Spleen (tissue), 13 donors: ENCODE measurements at places on chromosomes 13 and 19.

DNA sequence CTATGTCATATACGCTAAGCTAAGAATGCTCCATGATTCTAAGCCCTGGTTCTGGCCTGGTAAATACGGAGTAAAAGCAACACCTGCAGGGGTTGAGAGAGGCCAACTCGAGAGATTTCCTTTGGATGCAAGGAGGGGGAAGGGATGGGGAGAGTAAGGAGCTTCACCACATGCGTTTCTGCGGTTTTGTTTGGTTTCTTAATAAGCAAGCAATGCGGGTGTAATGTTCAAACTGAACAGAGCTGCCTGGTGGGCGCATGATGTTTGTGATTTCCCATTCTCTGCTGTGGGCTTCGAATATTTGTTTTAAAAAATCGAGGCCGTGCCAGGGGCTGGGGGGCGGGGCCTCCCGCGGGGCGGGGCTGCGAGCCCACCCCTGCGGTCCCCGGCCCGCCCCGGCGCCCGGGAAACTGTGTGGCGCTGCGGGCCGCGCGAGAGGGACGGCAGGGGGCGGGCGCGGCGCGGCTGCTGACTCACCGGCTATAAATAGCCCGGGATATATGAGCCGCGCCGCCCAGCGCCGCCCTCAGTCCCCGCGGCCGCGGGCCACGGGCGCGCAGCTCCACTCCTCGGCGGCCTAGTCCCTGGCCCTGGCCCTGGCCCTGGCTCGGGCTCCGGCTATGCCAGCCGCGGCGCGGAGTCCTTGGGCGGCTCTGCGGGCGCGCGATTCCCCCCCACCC is 5.1 kb downstream of the BBC3 start:
- DNase-seq = peak; percentile 96

- no peak for DNase-seq
Measured at GRCh38 chr13:99969919-99970650, 1.5 kb downstream of the ZIC5 start.

- no peak for DNase-seq
Measured at GRCh38 chr13:89627996-89628395, 1719.5 kb upstream of the MIR17HG start.

DNA sequence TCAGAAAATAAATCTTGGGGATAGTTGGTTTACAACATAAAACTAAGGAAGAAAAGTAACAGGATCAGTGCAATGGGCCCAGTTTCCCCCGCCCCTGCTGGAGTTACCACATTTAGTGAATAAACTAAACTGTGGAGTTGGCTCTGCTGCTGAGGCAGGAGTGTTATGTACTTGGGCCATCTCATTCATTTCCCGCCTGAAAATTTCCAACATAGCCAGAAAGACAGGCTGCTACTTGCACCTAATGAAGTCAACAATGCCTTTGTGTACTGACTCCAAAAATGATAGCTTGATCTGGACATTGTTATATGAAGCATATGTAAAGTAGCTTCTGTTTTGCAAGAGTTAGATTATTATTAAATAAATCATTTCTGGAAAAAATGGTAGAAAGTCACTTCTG is 7.9 kb upstream of the RNASEH2B start:
- no peak for DNase-seq

DNA sequence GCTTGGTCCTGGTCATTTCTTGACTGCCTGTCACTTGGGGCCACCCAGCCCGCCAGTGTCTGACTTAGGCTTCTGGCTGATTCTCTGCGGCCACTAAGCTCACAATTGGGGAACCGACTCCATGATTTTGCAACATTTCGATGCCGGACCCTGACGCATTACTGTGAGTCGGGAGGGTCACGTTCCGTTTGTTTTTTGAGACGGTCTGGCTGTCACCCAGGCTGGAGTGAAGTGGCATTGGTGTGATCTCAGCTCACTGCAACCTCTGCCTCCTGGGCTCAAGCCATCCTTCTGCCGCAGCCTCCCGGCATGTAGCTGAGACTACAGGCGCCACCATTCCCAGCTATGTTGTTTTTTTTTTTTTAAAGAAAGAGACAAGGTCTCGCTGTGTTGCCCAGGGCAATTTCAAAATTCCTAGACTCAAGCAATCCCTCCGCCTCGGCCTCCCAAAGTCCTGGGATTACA is 3.2 kb upstream of the ADAT3 start:
- DNase-seq = no peak

DNA sequence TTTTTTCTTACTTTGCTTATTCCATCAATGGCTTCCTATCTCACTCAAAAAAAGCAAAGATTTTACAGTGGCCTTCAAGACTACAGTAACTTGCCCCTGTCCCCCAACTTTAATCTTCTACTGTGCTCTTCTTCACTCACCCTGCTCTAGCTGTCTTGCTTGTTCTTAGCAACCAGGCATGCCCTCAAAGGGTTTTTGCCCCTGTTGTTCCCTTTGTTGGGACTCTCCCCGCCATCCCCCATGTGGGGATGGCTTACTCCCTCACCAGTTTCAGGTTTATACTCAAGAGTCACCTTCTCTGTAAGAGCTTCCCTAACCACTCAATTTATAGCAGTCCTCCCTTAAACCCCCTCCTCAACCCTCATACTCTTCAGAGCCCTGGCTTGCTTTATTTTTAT is 5.4 kb downstream of the MTMR6 start:
- no peak for DNase-seq

DNA sequence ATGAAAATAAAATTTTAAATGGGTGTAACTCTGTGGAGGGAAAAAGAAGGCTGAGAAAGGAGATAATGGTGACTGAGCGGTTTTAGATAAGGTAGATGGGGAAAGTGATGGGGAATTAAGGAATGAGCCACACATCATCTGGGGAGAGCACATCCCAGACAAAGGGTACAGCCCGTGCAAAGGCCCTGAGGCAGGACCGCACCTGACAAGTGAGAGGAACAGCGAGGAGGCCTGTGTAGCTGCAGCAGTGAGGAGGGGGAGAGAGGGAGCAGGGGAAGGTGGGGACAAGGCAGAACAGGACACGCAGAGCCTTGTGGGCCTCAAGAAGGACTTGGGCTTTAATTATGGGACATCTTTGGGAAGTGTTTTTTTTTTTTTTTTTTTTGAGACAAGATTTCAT is 1.8 kb upstream of the CELF5 start:
- no peak for DNase-seq

DNA sequence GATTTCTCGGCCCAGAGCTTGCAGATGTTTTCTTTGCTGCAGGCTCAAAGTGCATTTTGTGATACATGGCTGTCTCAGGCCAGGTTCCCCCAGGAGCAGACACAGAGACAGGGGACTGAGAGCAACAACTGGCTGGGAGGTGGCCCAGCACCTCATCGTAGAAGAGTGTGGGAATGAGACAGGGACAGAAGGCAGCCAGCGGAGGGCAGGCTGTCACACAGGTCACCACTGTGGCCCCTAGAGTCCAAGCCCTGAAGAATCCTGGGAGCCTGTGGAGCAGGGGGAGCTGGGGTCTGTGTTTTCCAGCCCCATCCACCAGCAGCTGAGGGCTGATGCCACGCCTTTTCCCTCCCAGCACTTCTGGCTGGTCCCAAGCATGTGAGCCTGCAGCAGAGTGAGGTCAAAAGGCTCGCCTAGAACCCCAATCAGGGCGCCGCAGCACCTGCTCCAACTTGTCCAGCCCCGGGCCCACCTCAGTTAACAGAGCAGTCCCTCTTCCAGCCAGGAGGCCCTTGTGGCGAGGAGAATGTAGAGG is 723.8 kb downstream of the UQCRFS1 start:
- peak; percentile 56 for DNase-seq

DNA sequence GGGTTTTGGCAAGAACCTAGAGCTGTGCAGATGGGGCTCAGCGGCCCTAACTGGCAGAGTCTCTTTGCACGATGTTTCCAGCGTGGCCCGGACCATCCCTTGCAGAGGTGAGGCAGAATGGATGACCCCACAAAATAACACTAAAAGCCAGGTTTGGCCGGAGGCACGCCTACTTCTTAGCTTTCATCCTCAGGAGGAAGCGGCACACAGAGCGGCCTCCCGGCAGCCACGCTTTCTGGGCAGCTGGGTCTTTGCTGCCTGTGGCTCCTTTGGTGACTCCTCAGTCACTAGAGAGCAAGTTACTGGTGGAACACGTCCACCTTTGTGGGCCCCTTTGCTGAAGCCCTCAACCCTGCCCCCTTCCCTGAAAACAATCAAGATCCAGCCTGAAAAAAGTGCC is 25.2 kb downstream of the TEX29 start:
- DNase-seq = no peak

GRCh38 chr13:113992276-113993005 is 18.6 kb upstream of the C13orf46 start:
- DNase-seq = no peak

- no peak for DNase-seq
Measured at GRCh38 chr19:40530091-40530901, 46.4 kb upstream of the SHKBP1 start.
